COLO829 (cell line): ENCODE measurements at places on chromosomes 13 and 19.

GRCh38 chr19:861756-862580, 2.5 kb downstream of the CFD start:
- peak; percentile 94 for DNase-seq

GRCh38 chr13:41409611-41410010, 47.7 kb upstream of the RGCC start:
- no peak for DNase-seq

DNA sequence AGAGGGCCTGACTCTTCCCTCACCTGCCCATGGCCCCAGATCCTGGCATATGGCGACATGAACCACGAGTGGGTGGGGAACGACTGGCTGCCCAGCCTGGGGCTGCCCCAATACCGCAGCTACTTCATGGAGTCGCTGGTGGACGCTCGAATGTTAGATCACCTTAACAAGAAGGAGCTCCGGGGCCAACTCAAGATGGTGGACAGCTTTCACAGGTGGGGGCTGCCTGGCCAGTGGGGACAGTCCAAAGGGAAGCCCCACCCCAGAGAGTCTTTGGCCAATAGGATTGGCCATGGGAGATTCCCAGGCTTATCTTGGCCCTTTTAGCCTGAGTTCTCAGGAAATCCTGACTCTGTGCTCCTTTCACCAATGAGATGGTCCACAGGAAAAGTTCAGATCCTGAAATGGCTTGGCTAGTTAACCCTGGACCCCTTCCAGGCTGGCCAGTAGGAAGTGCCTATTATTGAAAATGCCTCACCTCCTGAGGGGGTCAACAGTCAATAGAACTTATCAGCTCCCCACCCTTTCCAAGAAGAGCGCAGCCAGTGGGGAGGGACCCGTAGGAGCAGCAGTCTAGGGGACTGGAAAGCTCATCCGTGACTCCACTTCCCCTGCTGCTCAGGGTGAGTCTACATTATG, 7.0 kb downstream of the HRC start:
- no peak for DNase-seq

- no peak for DNase-seq
Observed at GRCh38 chr13:28429685-28430290, 65.1 kb downstream of the FLT1 start.

GRCh38 chr13:41701676-41702075, 244.3 kb downstream of the RGCC start:
- no peak for DNase-seq

- no peak for DNase-seq
Observed at GRCh38 chr19:13120817-13121216, 2.8 kb downstream of the NACC1 start.

DNA sequence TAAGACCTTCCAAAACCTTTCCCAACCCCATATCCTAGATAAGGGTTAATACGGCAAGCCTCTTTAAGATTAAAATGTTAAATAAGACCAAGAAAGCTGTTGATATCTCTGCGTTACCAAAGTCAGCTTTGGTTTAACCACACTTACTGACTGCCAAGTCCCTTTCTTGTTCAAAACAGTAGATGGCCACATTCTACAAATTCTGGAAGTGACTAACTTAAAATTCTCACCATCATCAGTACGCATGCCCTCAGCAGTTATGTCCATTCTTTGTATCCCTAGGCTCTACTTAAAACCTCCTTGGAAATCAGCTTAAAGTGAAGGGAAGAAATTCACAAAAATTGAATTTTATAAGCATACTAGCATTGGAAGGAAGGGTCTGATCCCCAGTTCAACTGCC, 23.6 kb downstream of the SOHLH2 start:
- DNase-seq, result no peak

- no peak for DNase-seq
Observed at GRCh38 chr13:94703721-94704314, 8.5 kb downstream of the SOX21 start.

- no peak for DNase-seq
Observed at GRCh38 chr13:53901593-53901992, 873.0 kb downstream of the OLFM4 start.

- DNase-seq, result peak; percentile 25
Observed at GRCh38 chr13:31160857-31161556, 697 bp downstream of the HSPH1 start.

DNA sequence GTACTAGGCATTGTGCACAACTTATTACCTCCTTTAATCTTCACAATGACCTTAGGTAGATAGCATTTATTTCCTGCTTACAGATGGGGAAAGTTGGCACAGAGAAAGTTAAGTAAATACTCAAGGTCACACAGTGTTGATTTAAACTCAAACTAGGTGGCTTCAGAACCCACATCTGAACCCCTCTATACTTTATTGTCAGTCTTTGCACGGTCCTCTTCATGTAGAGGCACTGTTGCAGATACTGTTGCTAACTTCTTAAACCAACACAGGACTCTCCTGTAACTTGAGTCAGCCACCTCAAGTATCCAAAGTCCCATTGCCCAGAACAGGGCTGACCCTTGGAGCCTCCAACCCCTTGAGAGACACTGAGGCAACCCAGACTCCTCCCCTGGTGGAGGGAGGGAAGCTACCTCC, 48.8 kb downstream of the FRY start:
- DNase-seq, result no peak

- no peak for DNase-seq
Observed at GRCh38 chr19:20964798-20965197, 41.7 kb downstream of the ZNF85 start.

DNA sequence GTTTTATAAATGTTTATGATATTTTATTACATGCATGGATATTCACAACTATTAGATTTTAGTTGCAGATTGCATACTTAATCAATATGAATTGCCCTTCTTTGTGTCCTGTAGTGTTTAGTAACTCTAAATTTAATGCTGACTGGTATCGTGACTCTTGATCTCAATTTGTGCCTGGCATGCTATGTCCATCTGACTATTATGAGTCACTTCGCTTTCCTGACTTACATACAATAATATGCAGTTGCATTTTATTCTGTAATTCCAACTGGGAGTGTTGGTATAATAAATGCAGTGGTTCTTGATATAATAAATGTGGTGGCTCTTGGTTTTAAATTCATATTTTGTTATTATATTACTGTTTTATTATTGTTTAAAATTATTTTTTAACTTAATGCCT, 277.5 kb downstream of the LIG4 start:
- DNase-seq, result no peak

DNA sequence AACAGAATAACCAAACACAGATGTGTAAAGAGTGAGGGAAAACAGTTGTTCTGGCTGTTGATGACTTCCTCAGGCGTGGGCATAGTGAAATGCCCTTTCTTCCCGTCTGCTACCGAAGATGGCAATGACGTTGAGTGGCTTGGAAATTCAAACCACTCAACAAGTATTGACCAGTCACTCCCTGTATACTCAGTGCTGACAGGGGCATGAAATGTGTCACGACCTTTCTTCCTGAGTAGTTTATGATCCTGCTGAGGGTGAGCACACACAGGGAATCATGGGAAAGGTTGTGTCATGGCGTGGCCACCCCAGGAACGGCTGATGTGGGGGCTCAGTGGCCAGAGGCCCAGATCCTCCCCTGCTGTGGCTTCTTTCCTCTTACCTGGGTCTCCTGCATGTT, 87.8 kb upstream of the C1QTNF9B start:
- DNase-seq, result no peak

GRCh38 chr13:107767119-107767518, 448.2 kb downstream of the LIG4 start:
- DNase-seq, result no peak

DNA sequence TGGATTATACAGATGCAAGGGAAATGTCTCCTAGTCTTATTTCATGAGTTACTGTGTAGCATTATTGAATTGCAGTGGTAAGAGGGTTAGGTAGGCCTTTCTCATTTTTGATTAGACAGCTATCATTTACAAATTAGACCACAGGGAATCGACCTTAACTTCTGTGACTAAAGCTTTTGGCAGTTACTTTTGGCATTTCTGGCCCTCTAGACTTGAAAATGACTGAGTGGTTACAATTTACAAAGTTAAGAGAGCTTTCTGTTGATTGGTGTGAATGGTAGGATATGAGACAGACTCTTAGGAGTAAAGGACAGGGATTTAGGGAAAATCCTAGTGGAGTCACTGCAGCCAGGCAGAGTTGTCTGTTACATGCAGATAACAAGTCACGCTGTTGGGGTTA, 86.1 kb downstream of the GGACT start:
- no peak for DNase-seq

GRCh38 chr13:21065686-21066085, 4.3 kb upstream of the LATS2 start:
- DNase-seq, result no peak

DNA sequence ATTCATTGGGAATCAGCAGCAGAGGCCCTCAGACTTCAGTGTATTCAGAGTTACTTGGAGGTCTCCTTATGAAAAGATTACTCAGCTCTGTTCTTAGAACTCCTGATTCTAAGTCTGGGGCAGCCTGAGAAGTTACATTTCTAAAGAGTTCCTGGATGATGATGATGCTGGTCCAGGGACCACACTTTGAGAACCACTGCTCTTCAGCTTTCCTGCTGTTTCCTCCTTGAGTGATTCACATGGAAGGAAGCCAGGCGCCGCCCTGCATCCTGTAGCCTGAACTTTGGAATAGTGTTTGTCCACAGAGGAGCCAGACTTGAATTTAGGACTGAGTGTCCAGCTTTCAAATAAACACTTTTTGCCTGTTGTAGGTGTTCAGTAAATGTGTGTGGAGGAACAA, 2.9 kb downstream of the CEBPG start:
- no peak for DNase-seq

GRCh38 chr13:45015300-45015699, 26.0 kb downstream of the GPALPP1 start:
- no peak for DNase-seq

DNA sequence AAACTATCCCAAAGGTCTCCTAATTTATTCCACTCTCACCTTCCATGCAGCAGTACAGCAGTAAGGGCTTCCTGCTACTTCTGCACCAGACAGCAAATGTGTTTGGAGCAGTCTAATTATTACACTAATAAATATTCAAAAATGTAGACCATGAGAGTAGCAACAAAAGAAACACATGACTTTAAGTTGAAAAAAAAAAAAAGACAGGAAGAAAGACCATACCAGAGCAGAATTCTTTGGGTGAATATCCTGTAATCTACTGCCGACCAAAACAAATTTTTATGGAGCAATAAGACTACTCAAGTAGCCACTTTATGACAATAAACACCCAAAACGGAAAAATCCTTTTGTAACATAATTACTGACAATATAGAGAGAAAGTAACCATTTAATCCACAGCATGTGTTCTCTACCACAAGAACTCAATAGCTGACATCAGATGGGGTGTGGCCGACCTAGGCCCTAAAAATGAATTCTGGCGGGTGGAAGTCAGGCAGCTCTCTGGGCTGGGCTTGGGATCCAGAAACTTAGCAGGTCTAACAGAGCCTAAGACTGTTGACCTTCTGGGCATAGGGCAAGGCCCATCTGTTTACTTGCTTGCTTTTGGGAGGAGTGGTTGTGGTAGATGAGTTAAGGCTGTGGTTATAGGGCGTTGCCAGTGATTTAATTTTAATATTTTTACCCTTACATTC, 4.6 kb downstream of the KLF12 start:
- no peak for DNase-seq

- no peak for DNase-seq
Observed at GRCh38 chr19:9009935-9010651, at the start of gene MUC16. Gene MUC16, minus strand, starts transcription at chr19:9010409.

DNA sequence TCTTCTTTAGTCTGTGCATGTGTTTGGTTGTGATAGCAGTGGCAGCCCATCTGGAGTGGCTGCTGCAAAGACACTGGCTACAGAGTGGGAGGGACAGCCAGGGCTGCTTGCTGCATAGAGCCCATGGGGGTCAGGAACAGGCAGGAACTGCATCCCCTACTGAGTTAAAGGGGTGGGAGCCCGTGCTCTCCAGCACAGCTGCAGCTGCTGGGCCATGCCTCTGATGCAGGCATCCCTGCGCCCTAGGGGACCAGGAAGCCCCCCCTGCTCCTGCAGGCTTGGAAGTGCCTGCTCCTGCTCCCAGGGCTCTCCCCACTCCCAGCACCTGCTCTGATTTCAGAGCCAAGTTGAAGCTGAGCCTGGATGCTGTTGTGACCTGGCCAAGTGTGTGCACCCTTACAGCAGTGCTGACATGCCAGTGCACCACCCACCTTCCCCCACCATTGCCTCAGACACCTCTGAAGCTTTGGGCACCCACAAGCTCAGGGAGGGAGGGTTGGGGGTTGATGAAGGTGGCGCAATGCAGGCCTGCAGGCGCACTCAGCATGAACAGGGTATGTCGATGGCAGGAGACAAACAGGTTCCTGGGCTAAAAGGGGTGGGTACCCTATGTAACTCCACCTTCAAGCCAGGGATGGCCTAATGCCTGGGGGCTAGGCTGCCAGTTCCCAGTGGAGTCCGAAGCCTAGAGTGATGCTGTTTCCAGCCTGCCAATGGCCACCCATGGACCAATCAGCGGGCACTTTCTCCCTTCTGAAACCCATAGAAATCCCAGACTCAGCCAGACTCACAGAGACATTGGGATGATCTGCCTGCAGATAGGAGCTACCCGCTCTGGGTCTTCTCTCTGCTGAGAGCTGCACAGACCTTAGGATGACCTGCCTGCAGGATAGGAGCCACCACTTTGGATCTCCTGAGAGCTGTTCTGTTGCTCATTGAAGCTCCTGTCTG, 919.9 kb upstream of the MIR17HG start:
- DNase-seq, result no peak

GRCh38 chr19:35106898-35107541, 8.6 kb upstream of the FXYD3 start:
- DNase-seq, result peak; percentile 51

GRCh38 chr19:15265850-15266248, 33.6 kb upstream of the EPHX3 start:
- peak; percentile 53 for DNase-seq

DNA sequence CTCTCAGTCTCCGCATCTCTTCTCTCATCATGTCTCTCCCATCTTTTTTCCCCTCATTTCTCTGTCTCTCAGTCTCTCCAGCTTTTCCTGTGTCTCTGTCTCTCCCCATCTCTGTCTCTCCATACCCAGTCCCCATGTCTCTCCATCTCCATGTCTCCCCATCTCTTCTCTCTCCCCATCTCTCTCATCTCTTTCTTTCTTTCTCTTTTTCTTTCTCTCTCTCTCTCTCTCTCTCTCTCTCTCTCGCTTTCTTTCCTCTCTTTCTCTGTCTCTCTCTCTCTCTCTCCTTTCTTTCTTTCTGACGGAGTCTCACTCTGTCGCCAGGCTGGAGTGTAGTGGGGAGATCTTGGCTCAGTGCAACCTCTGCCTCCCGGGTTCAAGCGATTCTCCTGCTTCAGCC, 12.6 kb upstream of the NFIX start:
- DNase-seq, result no peak

- DNase-seq, result no peak
Observed at GRCh38 chr19:32397671-32398101, 7.9 kb upstream of the DPY19L3 start.

GRCh38 chr19:55651236-55651635, 3.2 kb downstream of the CCDC106 start:
- no peak for DNase-seq
